ENCODE measurements at places on chromosomes 13 and 19. TPM values are rescaled to one million over a fixed set of nuclear protein-coding genes. Genes with fewer than 3 reads are reported as not detected.

DNA sequence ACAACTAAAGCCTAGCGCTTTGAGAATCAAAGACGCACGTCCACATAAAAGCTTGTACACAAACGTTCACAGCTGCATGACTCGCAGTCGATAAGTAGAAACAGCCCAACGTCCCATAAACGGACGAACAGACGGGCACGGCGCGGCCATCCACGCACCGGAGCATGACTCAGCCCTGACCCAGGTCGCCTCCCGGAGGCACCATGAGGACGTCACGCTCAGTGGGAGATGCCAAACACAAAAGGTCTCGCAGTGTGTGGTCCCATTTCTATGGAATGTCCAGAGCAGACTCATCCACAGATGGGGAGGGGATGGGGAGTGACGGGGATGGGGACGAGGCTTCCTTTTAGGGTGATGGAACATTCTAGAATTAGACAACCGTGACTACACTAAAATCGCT is 9.4 kb downstream of the POLRMT start:
- DNase-seq, result no peak

- DNase-seq, result no peak
Measured at GRCh38 chr13:50587645-50588373, 255.7 kb downstream of the DLEU7 start.

The SIGLEC12 gene
- total RNA-seq, result 0.21 TPM

DNA sequence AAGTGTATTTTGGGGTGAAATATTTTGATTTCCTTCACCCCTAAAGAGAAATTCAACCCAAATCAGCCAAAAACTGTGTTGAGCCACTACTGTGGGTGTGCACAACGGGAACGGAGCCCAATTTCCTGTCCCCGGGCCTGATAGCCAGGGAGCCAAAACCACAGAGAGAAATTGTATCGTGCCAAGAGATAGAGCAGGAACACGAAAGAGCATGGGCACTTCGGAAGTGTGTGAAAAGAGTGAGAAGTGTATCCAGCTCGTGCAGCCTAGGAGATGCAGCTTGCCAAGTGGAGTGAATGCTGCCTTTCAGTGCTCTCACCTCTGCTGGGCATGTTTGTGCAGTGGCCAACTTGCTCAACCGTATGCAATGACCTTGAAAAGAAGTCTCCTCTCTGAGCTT is 19.4 kb upstream of the PLEKHF1 start:
- no peak for DNase-seq

The ZNF99 gene
- not detected for total RNA-seq

The KLF1 gene
- total RNA-seq, result not detected

DNA sequence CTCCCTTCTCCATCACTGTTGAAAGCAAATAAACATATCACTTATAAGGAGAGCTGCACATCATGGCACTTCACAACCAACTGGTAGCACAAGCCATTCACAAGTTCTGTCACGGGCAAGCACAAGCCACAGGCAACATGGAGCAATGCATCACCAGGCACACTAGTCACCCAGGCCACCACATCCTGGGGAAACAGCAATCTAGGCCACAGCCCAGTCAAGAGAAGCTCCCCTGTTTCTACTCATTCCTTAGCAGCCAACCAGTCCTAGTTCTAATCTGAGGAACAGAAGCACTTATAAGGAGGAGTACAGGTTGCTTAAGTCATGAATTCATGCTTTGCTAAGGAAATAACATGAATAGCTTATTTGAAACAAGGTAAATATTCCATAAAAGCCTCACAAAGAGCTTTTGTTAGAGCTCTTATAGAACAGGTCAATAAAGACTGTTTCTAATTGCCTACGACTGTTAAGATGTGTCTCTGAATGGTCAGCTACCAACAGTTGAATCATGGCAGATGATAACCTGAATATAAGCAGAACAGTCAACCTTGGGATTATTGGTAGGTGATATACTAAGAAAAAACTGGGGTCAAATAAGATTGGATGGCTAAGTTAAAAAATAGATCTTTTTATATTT is 169.0 kb downstream of the TBC1D4 start:
- DNase-seq, result no peak

GRCh38 chr19:30171138-30171635 is 201.0 kb upstream of the ZNF536 start:
- no peak for DNase-seq

The FGF22 gene
- total RNA-seq, result 0.17 TPM

The SLITRK5 gene
- 0.12 TPM for total RNA-seq

- no peak for DNase-seq
Measured at GRCh38 chr19:49119411-49120324, at the start of gene PPFIA3. Gene PPFIA3 (plus strand): TSS chr19:49119544. CDS start chr19:49127874, 8,330 bp downstream.

- DNase-seq, result no peak
Measured at GRCh38 chr19:42279155-42279901, 10.3 kb downstream of the CIC start.

GRCh38 chr13:47999973-48000372 is 1.1 kb downstream of the SUCLA2 start:
- no peak for DNase-seq

DNA sequence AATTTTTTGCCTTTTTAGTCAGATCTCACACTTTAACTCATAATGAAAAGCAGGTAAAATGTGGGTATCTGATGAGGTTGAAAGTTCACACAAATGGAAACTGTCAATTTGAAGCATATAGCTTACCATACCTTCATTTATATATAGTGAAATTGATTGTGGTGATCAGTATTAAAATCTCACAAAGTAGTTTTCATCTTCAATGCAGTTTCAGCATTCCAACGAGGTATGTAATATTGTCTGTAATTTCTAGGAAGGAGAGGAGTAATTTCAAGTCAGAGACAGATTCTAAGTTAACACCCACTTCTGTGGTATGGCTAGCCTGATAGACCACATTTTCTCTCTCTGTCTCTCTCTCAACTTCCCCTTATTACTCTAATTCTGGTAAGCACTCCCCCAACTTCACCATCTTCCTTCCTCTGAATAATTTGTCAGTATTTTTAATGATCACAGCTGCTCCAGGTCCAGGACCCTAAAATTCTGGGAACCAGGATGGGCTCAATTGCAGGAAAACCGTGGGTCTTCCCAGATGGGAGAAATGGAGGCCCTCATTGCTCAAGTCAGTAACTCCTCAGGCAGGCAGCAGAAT is 455.7 kb downstream of the FGF9 start:
- no peak for DNase-seq

The ZNF471 gene
- 0.05 TPM for total RNA-seq

The CD70 gene
- not detected for total RNA-seq

DNA sequence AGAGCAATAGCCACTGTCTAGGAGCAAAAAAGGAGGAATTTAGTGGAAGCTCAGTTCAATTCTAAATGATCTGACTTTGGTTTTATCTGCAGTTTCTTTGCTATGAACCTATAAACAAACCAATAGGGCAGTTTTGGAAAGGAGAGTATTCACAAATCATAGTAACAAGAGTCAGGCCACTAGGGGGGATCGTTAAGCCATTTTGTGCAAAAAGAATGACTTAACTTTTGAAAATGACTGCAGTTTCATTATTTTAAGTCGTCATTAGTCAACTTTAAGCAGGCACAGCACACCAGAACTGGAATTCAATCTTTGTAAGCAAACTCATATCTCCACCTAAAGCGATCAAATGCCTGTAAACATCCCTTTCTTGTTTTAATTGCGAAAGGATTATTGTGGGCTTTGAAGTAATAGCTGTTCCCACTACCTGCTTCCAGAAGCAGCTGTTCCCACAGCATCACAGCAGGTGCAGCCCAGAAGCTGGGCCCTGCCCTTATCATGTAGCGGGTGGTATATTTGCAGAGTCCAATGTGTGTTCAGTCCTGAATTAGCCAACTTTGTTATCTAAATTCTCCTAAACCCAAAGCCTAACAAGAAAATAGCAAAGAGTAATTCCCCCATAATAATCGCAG is 51.5 kb downstream of the SOX21 start:
- DNase-seq, result no peak

The SIGLEC9 gene
- total RNA-seq, result 3.0 TPM

- DNase-seq, result no peak
Measured at GRCh38 chr19:18737954-18738351, 53.2 kb downstream of the COMP start.

- DNase-seq, result no peak
Measured at GRCh38 chr13:97366172-97366688, 67.7 kb upstream of the RAP2A start.

DNA sequence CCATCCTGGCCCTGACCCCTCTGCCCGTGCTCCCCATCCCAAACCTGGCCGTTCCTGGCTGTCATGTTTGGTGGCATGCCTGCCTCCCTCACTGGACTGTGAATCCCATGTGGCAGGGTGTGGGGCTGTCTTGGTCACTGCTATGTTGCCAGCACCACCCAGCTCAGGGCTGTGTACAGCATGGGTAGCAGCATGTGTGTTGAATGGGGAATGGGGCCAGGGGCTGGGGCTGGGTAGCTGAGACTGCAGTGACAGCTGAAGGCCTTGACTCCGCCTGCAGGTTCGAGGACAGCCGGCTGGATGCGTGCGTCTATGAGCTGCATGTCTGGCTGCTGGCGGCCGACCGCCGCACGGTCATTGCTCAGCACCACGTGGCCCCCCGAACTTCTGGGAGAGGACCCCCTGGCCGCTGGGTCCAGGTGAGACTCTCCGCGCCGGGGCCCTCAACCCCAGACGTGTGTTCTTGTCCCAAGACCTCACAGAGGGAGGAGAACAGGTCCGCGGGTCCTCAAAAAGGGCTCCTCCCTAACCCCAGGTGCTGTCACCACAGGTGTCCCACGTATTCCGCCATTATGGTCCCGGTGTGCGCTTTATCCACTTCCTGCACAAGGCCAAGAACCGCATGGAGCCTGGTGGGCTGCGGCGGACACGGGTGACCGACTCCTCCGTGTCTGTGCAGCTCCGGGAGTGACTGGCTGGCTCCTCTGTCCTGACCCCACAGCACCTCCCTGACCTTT is 3.5 kb downstream of the NCCRP1 start:
- DNase-seq, result no peak

- DNase-seq, result no peak
Measured at GRCh38 chr13:66443926-66444325, 786.2 kb downstream of the PCDH9 start.

GRCh38 chr13:98174307-98174706 is 2.8 kb downstream of the RNF113B start:
- no peak for DNase-seq
